ENCODE measurements at places on chromosomes 3 and 15. TPM values are rescaled to one million over a fixed set of nuclear protein-coding genes. Genes with fewer than 3 reads are reported as not detected.

Gene NANOGP8
- 1.2 TPM for total RNA-seq

Gene PIF1
- 10.8 TPM for total RNA-seq

DNA sequence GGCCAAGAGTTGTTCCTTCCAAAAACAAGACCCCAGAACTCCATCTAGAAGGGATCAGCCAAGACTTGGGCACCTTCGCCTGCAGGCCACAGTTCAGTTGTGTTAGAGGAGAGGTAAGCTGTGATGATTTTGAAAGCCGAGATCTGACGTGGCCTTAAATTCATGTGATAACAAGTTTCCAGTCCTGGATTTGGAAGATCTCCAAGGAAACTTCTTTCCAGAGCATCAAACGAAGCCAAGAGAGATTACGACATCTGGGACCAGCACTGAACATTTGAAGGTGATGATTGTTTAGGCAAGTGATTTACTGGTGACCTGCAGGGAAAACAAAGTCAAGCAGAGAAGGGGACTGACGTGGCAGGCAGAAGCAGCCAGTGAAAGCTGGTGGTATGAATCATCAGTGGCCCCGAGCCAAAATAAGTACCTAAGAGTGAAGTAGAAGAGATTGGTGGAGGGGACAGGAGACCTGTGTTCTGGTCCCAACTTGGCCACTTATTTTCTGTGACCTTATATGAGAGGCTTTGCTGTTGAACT, 339.0 kb upstream of the PROK2 start:
- H3K4me1 ChIP-seq, result peaks cover 8% of the 10 kb centered on the region
- no peaks in the 10 kb centered on the region for H3K36me3 ChIP-seq
- H3K27ac ChIP-seq, result peak overlapping the region; percentile 15
- H3K27me3 ChIP-seq, result peaks cover 5% of the 10 kb centered on the region

GRCh38 chr3:108861401-108861800, 38.8 kb downstream of the TRAT1 start:
- H3K4me1 ChIP-seq, result no peaks in the 10 kb centered on the region
- no peak for DNase-seq
- H3K27ac ChIP-seq, result no peak overlapping the region
- no peak overlapping the region for H3K4me3 ChIP-seq
- no peaks in the 10 kb centered on the region for H3K36me3 ChIP-seq

GRCh38 chr3:181484026-181484425, 227.7 kb upstream of the SOX2 start:
- no peaks in the 10 kb centered on the region for H3K4me1 ChIP-seq
- H3K4me3 ChIP-seq, result no peak overlapping the region
- H3K27ac ChIP-seq, result no peak overlapping the region
- no peaks in the 10 kb centered on the region for H3K36me3 ChIP-seq
- peaks cover 12% of the 10 kb centered on the region for H3K27me3 ChIP-seq
- DNase-seq, result no peak
